ENCODE measurements at places on chromosomes 12 and 14.

- DNase-seq = no peak
These were observed 26.8 kb upstream of the CEBPE start for GRCh38 chr14:23145794-23146350.

GRCh38 chr12:58434726-58435125 lies 485.6 kb downstream of the LRIG3 start:
- no peak for DNase-seq

DNA sequence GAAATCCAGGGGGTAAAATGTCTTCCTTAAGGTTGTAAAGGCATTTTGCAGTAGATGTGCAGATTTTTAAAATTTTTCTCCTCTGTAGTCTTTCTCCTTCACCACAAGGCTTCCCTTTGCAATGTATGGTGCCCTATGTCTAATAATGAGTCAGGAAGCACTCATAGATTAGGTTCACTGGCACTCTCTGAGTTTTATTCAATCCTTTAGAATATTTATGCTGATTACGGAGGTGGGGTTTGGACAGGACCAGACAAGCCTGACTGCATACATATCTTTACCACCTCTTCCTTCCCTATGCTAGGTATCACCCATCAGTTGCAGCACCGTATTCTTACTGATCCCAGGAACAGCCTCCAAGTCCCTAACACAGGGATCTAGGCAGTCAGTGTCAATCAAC lies 99.5 kb downstream of the NEDD1 start:
- no peak for DNase-seq

DNA sequence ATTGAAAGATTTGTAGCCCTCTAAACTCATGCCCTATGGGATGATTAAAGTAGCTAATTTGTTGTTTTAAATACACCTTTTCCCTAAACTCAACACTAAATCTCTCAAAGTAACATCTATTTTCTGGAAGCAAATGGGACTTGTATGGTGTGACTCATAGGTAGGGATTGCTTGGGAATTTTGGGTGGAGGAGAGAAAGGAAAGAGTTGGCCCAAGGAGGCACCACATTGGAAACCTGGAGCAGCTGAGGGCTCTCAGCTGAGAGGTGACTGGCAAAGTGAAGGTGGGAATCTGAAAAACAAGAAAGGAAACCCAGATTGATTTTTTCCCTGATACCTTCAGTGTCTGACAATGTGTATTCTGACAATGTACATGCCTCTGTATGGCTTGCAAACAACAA lies 114.8 kb upstream of the PRICKLE1 start:
- DNase-seq = no peak

GRCh38 chr12:6375269-6376078 lies at the start of gene SCNN1A:
Gene SCNN1A (minus strand): TSS chr12:6375563. CDS start chr12:6374783, 780 bp downstream.
- no peak for DNase-seq

All from T follicular helper cell (primary cell).